Naive thymus-derived CD4-positive, alpha-beta T cell (primary cell): ENCODE measurements at places on chromosomes 7 and 10. TPM values are rescaled to one million over a fixed set of nuclear protein-coding genes. Genes with fewer than 3 reads are reported as not detected.

MMD2 gene
- polyA plus RNA-seq, result not detected

DNA sequence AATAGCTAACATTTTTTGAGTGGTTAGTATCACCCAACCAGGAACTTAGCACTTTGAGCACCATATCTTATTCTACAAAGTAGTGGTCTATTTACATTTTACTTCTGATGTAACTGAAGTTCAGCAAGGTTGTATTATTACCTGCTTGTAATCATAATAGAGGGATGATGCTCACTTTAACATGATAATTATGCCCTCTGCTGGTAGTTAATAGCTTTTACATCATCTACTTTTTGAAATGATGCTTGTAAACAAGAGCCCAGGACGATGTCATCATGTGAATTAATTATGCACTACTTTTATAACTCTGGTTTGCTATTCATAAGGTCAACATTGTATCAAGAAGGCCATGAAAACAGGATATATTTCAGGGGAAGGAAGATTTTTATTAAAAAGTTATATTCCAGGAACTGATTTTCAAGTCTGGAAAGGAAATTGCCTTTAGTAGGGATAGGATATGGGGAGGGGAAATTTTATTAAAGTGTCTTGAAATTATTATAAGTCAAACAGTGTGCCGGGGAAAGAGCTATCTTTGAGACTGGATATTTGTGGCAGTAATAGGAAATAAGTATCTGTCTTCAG, 80.3 kb upstream of the SCIN start:
- no peak for DNase-seq

UCMA gene
- polyA plus RNA-seq, result not detected

SKIDA1 gene
- polyA plus RNA-seq, result 0.38 TPM

PODXL gene
- 0.14 TPM for polyA plus RNA-seq

DNA sequence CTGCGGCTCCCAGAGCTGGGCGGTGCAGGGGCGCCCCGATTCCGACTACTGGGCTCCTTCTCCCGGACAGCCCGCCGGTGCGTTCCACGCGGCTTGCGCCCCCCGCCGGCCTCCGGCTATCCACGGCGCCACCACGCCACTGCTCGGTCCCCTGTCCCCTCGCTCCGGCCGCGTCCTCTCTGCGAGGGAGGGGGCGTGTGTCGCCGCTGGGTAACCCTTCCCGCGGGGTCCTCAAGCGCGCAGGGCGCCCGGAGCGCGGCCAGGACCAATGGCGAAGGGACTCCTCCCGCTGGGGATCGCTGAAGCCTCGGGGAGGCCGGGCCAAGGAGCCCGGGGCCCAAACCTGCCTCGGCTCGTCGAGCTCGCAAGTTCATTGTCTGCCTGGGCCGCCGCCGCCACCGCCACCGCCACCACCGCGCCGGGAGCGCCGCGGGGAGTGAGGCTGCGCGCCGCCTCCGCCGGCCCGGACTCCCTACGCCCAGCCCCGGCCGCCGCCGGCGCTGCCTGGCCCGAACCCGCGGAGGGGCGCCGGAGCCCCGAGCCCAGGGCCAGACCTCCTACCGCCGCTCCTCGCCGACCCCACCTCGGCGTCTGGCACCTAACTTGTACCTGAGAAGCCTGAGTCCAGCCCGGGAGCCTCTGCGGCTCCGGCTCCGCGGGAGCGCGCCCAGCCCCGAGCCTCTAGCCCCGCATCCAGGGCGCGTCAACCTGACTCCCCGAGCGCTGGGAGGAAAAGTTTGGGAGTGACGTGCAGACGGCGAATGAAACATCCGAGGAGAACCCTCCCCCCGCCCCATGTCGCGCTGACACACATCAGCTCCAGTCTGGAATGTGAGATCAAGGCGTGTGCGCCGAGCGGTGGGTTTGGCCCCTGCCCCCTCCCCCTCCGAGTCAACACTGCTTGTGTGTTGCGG, at the start of gene CHST15:
TSS of gene CHST15 (minus strand) at position 739 of the 914 bp plus-strand sequence. CDS start 47,386 bp downstream, outside the sequence.
- no peak for DNase-seq

DNA sequence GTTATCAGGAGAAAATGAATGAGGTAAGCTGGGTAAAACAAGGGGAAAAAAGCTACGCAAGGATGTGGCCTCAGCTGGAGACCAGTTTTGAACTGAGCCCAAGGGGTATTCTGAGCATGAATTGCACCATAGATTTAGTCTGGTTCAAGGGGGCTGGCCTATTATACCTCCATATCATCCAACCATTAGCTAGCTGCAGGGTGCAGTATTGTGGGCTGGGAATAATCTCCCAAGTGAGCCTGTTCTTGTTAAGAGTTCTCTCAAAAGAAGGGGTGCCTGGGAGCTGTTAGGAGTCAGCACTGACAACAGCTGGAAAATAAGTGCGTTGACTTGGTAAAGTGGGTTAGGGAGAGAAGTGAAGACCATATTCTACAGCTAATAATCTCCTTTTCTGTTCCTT, 8.0 kb downstream of the TAS2R16 start:
- DNase-seq, result no peak

NEBL gene
- polyA plus RNA-seq, result 0.06 TPM

GRCh38 chr10:64619102-64619501, 1097.9 kb downstream of the REEP3 start:
- no peak for DNase-seq

GRCh38 chr7:44067064-44067951, 1.9 kb upstream of the PGAM2 start:
- DNase-seq, result no peak

SEM1 gene
- 61.5 TPM for polyA plus RNA-seq

INPP5F gene
- polyA plus RNA-seq, result 3.4 TPM

NPFFR1 gene
- polyA plus RNA-seq, result not detected

DNA sequence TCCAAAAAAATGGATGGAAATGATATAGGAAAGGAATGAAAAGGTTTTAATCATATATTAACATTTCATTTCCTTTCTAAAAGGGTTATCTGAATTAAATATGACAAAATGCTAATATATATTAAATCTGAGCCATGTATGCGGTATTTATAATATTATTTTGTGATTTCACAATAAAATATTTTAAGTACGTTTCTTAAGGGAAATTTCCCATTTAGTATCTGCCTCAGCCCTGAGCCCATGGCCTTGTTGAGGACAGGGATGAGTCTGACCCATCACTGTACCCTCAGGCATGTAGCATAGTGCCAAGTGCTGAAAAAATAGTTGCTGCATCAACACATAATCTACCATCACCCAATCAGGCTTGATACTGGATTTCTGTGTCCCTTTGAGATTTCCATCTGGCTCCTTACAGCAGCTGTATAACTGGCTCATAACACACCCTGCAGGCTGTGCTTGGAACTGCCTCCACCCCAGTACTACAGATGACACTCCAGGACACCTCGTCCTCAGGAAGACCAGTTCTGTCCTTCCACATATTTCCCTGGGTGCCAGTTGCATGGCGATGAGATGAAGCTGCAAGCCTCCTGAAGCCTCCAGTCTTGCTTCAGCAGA, 59.4 kb upstream of the ASAH2 start:
- DNase-seq, result no peak

DNA sequence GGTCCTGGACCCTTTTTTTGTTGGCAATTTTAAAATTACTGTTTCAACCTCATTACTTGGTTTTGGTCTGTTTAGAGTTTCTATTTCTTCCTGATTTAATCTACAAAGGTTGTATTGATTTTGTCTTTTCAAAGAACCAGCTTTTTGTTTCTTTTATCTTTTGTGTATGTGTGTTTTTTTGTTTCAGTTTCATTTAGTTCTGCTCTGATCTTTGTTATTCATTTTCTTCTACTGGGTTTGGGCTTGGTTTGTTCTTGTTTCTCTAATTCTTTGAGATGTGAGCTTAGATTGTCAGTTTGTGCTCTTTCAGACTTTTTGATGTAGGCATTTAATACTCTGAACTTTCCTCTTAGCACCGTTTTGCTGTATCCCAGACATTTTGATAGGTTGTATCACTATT, 8.5 kb upstream of the MRPS33 start:
- DNase-seq, result peak; percentile 30

GRCh38 chr10:26805567-26806245, 55.1 kb downstream of the ABI1 start:
- DNase-seq, result no peak

GRCh38 chr7:55086413-55087201, 67.8 kb downstream of the EGFR start:
- no peak for DNase-seq

HOXA13 gene
- polyA plus RNA-seq, result not detected

DNA sequence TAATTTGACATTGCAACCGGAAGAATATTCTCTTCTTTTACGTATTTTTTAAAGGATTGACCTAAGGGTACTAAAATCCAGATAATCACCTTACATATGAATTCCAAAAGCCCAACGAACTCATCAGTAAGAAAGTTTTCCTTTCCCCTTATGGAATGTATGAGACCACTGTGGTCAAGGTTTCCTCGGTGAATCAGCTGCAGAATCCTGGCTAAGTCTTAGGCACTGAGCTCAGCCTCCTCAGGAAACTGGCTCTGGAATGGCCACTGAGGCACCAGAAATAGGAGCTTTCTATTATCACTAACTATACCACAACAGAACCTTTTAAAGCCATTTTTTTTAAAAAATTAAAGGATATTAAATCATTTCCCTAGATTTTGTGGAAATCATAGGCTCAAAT, 21.0 kb downstream of the SVIL start:
- no peak for DNase-seq

GBX1 gene
- polyA plus RNA-seq, result not detected

ANKRD1 gene
- polyA plus RNA-seq, result not detected

TCERG1L gene
- not detected for polyA plus RNA-seq

- no peak for DNase-seq
Observed at GRCh38 chr7:39504963-39505362, 61.2 kb upstream of the YAE1 start.

- DNase-seq, result no peak
Observed at GRCh38 chr10:46534828-46535524, 21.5 kb downstream of the GPRIN2 start.

GRCh38 chr10:133274751-133275683, 1.7 kb downstream of the ADAM8 start:
- DNase-seq, result peak; percentile 79

PTPRN2 gene
- polyA plus RNA-seq, result 1.7 TPM
